ENCODE measurements at places on chromosomes 2 and 18.
A peak's percentile ranks its signal among the peaks of the same experiment; 100 is the strongest.

GRCh38 chr18:32060026-32060425 lies 31.6 kb upstream of the RNF138 start:
- DNase-seq: no peak

DNA sequence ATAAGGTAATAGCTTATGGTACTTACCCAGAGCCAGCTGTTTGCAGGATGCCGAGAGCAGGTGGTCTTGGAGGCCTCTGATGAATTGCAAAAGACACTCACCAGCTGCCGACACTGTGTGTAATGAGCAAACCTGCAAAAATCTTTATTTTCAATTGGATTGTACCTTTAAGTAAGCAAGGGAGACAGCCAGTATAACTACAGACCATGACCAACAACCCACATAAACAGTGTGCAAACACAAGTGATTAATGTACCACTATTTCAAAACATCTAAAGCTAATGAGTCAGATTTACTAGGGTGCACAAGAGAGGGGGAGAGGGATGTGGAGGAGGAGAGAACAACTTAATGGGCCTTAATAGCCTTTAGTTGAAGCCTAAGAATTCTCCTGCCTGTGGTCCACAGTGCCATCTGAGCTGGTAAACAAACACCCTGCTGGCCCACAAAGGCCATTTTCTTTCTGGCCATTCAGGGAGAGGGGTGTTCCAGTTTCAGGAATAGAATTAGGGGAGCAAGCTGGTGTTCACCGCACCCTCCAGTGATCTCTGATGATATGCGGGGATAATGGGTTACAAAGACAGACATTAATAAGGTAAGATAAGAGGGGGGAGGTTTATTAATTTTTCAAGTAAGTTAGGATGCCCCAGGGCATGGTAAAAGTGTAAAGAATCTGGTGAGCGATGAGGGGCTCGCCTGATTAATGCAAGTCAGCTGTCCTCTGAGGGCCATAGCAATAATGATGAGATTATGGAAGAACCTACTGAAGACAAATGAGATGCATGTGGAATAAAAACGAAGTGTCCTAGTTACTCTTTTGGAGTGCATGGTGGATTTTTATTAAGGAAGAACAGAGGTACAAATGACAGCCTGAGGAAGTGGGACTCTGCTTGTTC lies 196.4 kb downstream of the HRH4 start:
- no peak for DNase-seq

GRCh38 chr2:64910972-64911433 lies 78.2 kb upstream of the SLC1A4 start:
- DNase-seq: no peak

GRCh38 chr2:152694161-152694661 lies 23.1 kb downstream of the PRPF40A start:
- no peak for DNase-seq

- no peak for DNase-seq
Measured at GRCh38 chr2:187403568-187404260, 44.3 kb downstream of the CALCRL start.

GRCh38 chr2:21395366-21395765 lies 271.6 kb downstream of the TDRD15 start:
- DNase-seq: no peak

GRCh38 chr2:218432676-218433365 lies 13.9 kb downstream of the VIL1 start:
- DNase-seq: no peak

- no peak for DNase-seq
Measured at GRCh38 chr2:98518101-98518500, 73.4 kb downstream of the INPP4A start.

GRCh38 chr2:152874955-152875354 lies 156.5 kb downstream of the ARL6IP6 start:
- DNase-seq: no peak

GRCh38 chr2:33443274-33443829 lies 33.1 kb upstream of the RASGRP3 start:
- DNase-seq: peak; percentile 37

DNA sequence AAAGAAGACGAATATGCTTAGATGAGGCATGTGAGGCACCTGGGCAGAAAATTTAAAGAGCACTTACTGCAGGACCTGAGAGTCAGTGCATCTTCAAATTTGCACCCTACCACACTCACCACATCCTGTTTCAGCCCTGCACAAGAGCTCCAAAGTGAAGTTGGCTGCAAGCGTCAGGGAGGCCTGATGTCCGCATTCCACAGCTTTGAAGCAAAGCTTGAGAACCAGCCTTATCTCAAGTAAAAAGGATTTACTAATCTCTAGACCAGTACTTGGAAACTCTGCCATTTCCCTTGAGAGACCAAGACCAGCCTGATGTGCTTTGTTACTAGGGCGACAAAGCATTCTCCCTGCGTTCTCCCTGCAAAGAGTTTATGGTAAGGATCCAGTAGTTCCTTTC lies 3.4 kb upstream of the ASNSD1 start:
- no peak for DNase-seq

DNA sequence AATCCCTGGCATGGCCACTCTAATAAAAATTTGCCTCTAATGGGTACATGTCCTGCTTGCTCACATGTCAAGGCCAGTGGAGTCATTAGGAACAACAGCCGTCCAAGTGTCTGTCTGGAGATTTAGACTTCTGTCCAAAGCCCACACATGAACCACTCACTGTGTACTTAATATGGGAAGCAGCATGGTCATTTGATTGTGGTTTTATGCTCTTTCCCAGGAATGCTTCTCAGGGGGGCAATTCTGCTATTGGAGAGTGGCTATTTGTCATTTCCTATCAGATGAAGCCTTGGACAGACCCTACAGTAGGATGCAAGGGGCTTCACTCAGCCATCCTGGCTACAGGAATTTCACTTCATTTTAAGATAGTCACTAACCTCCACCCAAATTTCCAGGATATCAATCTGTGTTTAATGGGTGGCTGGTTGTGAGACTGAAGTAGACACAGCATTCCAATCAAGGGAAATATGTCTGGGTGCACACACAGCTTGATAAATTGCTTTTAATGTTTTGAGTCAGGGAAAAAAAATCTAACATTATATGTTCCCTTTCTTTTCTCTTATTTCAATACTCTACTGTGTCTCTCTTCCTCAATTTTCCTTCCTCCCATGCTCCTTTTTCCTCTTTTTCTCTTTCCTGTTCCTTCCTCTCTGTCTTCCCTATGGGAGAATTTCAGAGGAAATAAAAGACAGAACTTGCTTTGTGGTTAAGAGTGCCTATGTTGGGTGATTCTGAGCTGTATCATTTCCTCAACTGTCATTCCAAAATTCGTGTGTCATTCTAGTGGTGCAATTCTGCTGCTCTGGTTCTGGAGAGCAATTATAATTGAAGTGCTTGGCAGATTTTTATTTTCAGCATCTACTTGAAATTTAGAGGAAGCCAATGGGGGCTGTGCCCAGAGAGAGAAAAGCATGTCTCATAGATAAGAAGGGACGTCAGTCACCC lies 320.1 kb downstream of the OSR1 start:
- DNase-seq: no peak

DNA sequence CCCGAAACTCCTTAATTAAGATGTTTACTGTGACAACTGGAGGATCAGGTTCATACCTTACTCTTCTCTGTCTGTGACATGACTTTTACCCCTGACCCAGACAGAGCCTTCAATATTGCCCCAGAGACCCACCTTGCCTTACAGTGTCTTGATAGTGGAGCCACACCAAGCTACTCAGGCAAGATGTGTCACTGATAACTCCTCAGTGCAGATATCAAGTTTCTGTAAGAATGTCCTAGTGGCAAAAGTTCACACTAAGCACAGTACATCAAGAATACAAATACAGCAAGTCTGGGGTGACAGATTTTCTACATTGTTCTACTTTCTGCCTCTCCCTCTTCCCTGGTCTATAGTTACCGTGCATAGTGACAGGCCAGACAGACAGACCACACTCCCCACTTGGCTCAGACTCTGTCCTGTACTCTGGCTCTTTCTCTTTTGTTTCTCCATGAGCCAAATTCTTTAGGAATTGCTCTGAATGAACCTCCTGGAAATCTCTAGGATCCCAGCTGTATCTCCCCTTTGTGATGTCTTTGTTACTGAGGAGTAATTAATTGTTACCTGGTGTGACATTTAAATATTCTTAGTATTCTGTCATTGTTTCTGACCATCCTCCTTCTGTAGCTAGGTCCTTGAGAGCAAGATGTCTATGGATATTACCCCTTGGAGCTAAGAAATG lies 24.1 kb upstream of the APOB start:
- DNase-seq: no peak

DNA sequence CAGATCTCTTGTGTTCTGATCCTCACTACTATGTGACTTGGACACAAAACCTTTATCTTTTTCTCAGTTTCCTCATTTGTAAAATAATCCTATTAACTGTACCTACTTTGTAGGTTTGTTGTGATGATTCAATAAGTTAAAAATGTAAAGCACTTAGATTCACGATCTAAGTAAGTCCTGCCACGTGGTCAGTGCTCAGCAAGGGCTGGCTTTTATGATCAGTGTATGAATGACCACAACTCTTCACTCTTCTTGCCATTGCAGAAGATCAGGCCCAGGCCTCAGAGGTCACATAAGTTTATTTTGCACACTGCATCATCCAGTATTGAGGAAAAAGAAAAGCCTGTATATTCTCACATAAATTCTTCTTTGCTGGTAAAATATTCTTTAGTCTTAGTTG lies 1192.5 kb upstream of the ACVR2A start:
- DNase-seq: no peak

GRCh38 chr2:178477443-178478129 lies 814 bp downstream of the FKBP7 start:
- DNase-seq: no peak

GRCh38 chr2:246489-247144 lies 17.2 kb downstream of the SH3YL1 start:
- DNase-seq: no peak

DNA sequence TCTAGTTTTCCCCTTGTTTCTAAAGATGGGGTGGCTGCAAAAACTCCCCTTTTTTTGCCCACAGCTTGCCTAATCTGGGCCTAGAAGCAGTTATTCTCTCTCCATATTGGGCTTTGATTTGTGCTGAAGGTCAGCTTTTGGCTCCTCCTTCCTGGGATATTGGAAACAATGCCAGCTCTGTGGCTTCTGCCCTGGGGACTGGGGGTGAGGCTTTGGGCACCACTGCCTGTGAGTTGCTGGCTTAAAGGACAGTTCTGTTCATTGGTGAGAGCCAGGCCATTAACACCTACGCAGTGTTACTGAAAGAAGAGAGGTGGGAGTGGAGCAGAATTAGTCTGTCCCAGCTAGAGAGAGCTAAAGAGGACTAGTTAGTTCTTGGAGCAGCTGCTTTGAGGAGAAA lies 4.3 kb downstream of the UBXN2A start:
- no peak for DNase-seq

- DNase-seq: no peak
Measured at GRCh38 chr2:128790541-128791001, 471.9 kb upstream of the HS6ST1 start.

DNA sequence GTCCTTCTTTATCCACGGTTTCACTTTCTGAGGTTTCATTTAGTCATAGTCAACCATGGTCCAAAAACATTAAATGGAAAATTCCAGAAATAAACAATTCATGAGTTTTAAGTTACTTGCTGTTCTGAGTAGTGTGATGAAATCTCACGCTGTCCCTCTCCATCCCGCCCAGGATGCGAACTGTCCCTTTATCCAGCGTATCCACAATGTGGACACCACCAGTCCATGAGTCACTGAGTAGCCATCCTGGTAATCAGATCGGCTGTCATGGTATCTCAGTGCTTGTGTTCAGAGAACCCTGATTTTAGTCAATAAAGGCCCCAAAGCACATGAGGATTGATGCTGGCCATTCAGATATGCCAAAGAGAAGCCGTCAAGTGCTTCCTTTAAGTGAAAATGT lies 3.7 kb downstream of the SP140L start:
- no peak for DNase-seq

DNA sequence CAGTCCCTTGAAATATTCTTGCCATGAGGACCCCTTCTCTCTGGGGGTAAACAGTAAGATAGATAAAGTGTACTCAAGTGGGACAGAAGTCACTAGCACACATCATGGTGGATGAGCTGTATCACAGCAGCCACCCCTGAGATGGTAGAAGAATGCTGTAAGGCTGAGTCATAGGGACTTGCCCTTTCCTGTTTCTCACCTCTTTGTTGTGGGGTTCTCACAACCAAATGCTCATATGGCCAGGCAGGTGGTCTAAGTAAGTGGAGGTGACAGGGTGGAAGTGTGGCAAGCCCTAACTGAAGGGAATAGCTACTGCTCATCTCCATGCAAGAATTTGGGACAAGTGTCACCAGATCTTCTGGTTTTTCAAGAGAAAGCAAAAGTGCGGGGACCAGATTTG lies 202.7 kb upstream of the SLC14A2 start:
- no peak for DNase-seq

DNA sequence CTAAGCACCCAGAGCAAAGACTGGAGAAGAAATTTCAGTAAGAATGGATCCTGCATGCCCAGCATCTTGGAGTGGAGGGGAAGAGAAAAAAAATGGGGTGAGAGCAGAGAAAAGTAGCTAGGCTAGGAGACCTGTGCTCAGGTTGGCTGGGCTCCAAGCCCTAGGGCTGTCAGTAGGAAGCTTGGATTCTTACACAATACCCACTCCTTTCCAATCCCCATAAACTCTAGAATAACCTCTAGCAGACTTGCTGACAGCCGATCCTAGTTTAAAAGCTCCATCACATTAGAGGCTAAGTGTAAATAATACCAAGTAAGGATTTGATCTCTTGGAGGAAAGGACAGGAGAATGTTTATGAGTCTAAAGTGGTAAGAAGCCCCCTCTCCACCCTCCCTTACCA lies 46.2 kb upstream of the NABP1 start:
- DNase-seq: no peak

DNA sequence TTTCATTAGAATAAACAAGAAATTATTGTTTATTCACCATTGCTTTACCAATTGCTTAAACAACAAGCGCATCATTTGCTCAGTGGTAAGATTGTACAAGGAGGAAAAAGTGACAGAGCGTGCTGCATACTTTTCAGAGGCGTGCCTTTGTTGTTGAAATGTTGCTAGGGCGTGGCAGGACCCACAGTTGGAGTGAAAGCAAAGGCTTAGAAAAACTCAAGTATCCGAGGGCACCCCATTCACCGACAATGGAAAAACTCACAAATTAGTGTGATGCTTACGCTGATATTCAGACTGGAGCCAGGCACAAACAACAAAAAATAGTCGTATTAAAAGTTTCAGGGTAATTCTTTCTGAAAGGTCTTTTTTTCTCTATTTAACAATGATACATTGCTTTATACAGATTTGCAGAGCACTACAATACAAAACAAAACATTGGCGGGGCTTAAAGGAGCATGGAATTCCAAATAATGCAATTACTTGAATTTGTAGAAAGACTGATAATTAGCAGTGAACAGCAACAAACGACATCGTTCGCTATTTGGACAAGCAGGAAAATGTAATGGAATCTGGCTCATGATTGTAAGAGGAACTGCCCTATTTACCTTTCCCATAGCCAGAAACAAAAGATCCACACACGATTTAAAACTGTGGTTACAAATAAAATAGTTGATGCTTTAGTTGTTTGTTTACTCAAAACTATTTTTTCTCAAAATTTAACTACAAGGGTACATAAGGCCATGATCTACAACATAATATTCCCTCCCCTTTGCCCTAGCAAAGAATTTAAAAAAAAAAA lies 37.8 kb upstream of the RTTN start:
- no peak for DNase-seq

- DNase-seq: no peak
Measured at GRCh38 chr2:206555721-206556120, 86.6 kb upstream of the FAM237A start.

GRCh38 chr2:234267534-234267933 lies 217.0 kb downstream of the SPP2 start:
- no peak for DNase-seq

GRCh38 chr2:186060744-186061440 lies 322.3 kb downstream of the FSIP2 start:
- no peak for DNase-seq

- DNase-seq: no peak
Measured at GRCh38 chr2:231360881-231361371, 34.6 kb upstream of the B3GNT7 start.

All from AG09319 (cell line).